ENCODE measurements at places on chromosomes 2 and 18.

DNA sequence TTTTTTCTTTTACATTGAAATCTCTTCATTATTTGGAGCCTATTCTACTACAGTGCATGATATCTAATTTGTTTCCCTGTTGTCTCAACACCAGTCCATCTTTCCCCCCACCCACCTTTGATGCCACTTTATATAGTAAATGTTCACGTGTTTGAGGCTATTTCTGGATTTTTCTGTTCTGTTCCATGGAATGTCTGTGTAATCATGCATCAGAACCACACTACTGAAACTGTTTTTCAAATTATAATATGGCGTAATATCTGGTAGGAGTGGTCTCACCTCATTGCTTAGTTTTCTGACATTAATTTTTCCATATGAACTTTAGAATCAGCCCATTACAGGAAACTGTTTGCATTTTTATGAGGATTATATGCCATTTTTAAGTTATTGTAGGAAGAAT is 19.1 kb upstream of the NARS1 start:
- DNase-seq: peak; percentile 24

DNA sequence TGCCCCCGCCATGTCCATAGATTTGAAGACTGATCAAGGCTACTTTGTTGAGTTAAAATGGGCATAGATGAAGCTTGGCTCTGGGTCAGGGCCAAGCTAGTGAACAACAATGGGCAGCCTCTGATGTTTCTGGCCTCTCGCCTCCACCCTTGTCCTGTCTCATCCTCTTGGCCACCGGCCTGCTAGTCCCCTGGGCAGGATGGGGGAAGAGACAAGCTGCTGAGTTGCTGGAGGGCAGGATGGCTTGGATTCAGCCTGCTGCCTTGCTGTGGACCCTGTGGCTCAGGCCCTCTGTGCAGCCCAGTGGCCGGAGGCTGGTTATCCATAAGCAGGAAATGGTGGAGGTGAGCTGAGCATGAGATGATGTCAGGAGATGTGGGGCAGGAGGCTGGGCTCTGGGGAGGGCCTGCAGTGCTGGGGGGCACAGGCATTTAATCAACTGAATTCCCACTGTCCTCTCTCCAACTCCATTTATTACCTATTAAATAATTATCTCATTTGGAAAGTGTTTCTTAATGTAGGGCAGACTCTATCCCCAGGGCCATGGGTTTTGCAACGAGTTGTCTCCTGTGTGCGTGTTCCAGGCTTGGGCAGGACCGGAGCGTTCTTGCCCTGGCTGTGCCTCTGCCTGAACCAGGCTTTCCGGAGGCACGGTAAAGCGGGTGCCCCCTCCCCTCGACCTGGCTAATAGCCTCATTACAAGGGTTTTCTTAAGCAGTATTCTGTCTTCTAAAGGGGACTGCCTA is 122.9 kb downstream of the GLI2 start:
- DNase-seq: no peak

DNA sequence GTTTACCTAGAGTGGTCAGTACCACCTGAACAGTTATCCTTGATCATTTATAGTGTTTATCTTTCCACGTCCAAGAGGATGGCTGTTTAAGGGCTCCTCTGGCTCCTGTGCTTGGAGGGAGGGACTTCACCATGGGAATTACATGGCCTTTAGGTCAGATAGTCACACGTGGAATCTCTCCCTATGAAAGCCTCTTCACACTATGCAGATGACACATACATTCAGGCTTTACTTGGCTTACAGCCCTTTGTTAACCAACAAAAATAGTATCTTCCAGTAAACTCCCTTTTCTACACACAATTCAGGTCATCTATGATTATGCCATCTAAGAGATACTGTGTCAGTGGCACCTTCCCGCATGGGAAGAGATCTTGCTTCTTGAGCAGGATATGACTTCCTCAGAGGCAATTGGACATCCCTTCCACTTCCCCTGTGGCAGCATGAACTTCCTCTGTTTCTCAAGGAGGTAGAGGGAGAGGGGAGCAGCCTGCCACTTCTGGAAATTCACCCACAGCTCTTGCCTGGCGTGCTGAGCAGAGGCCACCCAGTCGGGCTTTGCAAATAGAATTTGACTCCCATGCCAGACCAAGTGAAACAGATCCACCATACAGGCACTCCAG is 53.5 kb downstream of the COLEC12 start:
- peak; percentile 57 for DNase-seq

DNA sequence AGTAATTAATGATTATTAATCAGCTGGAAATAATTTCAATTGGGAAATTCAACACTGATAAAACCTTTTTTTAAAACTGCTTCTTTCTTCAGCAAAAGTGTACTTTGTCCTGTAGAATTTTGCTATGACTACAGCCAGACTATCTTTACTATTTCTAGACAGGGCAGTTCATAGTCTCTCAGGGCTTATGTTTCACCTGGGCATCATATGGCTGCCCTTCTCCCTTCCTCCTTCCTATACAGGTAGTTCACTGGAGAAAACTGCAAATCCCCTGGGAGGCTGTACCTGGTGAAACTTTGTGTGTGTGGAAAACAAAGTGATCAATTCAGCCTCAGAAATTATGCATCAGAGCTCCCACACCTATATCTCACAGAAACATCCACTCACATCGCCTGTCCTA is 38.6 kb downstream of the THADA start:
- DNase-seq: no peak

DNA sequence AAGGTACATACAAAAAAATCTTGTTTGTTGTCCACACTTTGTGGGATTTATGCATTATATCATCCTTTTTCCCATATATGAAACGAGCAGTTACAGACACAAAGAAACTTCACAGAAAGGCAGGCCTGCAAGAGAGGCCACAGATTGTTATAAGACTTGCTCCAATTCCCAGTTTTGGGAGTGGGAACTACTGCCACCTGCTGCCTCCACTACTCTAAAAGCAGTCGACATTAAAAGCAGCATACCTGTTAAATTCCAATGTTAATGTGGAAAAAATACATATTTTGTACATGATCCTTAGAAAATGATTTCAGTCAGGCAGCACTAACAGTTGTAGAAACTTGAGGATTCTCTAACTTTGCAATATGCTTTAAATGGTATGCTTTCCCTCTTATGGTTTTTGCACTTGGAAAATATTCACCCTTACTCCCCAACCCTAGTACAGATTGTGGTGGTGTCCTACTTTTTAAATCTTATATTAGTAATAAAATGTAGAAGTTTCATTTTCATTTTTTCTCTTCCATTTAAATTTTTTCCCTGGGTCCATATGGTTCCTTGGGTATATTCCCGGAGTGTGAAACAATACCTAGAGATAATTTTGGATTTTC is 37.9 kb downstream of the SLC38A11 start:
- DNase-seq: peak; percentile 36

- DNase-seq: no peak
Observed at GRCh38 chr2:73292316-73292905, 937 bp downstream of the EGR4 start.

DNA sequence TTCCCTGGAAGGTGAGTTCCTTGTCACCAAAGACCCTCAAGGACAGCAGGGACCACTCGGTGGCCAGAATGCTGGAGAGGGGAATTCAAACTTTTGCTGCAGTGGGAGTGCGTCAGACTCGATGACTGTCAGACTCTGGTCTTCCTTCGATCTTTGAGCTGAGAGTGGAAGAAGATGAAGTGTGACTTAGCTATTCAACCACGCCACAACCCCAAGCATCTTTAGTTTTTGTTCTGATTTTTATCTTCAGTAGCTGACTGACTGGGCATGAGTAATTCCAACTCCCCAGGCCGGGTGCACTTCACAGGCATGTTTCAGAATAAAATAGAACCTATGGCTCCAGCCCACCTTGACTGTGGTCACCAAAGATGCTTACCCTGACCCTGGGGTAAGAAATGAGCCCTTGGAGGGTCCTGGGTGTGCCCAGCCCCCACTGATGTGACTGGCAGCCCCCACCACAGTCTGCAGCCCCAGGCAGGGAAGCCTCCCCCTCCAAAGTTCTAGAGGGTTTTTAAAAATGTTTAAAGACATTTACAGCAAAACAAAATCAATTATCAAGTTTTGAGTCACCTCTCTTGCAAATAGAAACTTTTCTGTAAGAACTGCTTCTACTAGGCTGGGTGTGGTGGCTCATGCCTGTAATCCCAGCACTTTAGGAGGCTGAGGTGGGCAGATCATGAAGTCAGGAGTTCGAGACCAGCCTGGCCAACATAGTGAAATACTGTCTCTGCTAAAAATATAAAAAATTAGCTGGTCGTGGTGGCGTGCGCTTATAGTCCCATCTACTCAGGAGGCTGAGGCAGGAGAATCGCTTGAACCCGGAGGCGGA is 24.9 kb upstream of the YWHAQ start:
- peak; percentile 94 for DNase-seq

DNA sequence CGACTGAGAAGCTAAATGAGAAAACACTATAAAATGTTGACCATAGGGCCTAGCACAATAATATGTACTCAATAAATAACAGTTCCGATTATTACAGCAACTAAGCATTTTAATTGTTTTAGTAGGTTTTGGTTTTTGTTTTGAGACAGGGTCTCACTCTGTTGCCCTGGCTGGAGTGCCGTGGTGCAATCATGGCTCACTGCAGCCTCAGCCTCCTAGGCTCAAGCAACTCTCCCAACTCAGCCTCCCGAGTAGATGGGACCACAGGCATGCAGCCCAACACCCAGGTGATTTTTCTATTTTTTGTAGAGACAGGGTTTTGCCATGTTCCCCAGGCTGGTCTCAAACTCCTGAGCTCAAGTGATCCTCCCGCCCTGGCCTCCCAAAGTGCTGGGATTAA is 54.1 kb downstream of the ESCO1 start:
- no peak for DNase-seq

DNA sequence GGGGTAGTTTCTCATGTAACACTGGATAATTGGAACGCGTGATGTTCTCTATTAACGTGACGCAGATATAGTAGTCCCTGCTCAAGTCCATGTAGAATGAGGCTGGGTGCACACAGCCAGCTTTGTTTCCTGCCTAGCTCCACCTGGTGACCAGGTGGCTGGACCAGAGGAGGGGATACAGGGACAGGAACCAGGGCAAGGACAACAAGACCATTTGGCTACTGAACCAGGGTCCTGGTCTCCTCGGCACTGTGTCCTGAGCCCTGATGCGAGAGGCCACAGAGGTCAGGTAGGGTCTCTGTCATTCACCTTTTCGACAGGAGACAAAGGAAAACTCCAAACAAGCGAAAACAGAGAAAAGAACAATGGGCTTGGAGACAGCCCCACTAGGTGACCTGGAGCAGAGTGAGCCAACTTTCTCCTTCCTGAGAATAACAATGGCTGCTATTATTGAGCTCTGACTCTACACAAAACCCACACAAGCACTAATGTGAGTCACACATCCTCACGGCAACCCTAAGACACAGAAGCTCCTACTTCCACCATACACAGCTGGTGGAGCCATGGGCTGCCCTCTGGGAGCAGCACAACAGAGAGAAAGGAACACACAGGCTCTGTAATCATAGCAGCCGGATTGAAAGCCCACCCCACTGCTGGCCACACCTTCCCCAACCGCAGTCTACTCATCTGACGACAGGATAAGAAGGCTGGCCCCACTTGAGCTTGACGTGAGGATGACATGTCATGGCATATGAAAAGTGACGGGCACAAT is 67.3 kb upstream of the TEX51 start:
- DNase-seq: peak; percentile 4

- DNase-seq: peak; percentile 78
Observed at GRCh38 chr2:46257476-46257875, 39.7 kb upstream of the EPAS1 start.

DNA sequence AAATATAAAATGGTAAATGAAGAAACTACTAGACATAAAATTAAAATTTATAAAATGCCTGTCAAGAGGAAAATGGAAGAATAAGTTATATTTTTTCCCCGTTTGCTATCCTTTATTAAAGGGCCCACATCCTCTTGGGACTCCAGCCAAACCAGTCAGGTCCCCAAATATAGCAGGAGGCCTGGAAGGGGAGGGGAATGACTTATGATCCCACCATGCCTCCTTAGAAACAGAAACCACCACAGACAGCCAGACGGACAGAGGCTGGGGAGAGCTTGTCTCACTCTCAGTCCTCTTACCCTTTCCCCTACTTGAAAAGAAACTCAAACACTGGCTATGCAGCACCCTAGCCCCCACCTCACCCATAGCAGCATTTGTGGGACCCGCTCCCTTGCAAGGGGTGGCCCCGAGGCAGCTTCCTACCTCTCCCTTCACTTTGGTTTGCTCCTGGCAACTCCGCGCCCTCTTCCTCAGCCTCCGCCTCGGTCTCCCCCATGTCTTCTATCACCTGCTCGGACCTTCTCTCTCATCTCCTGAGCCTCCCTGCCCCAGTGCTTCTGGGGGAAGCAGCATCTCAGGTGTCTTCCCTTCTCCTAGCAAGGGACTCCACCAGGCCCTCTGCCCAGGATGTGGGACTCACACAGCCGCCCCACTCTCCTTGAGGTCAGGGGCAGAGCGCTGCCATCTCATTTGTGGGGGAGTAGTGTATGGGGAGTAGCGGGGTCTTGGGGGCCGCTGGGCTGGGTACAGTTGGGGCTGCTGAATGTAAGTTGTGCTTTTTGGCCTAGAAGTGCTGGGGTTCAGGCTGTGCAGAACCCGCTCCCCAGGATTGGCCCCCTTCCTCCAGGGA is 37.4 kb upstream of the ANKRD62 start:
- DNase-seq: no peak

- DNase-seq: peak; percentile 92
Observed at GRCh38 chr2:85933753-85934594, 45.2 kb upstream of the ST3GAL5 start.

- peak; percentile 56 for DNase-seq
Observed at GRCh38 chr18:68083776-68084175, 567.3 kb upstream of the DSEL start.

GRCh38 chr2:116238511-116238910 is 1576.0 kb upstream of the DDX18 start:
- no peak for DNase-seq

- peak; percentile 49 for DNase-seq
Observed at GRCh38 chr2:127143841-127144782, 37.2 kb upstream of the BIN1 start.

DNA sequence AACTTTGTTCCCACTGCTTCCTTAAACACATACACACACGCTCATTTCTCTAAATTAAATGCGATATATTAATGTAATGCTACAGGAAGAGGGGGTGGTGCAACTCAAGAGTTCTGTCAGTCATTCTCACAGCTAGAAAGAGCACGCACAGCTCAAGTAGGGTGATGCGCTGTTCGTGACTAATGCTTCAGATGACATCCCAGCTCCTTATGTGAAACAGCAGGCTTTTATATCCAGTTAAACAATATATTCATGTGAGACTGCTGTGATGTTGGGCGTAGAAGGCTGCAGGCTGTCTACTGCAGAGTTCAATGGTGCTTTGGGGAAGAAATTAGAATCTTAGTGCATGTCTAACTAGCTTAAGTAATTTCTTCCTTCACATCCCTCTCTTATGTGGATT is 912.6 kb upstream of the FSHR start:
- no peak for DNase-seq

- no peak for DNase-seq
Observed at GRCh38 chr2:168426861-168427260, 29.2 kb upstream of the CERS6 start.

GRCh38 chr18:179499-179898 is 21.1 kb downstream of the USP14 start:
- DNase-seq: no peak

DNA sequence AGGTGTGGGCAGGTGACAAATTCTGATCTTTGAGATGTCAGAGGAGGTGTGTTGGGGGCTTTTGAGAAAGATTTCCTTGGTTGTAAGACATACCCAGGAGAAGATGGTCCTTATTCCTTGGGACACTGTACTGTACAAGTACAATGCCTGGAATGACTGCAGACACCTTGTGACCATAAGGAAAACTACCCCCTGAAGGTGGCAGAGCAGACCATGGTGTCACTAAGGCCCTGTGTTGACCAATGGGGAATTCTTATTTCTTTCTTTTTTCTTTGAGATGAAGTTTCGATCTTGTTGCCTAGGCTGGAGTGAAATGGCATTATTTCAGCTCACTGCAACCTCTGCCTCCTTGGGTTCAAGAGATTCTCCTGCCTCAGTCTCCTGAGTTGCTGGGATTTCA is 4.4 kb upstream of the ANKRD29 start:
- DNase-seq: no peak

All from IMR-90 (cell line).